ENCODE measurements at places on chromosomes 16 and 17.

GRCh38 chr16:1530883-1531637 is 2.4 kb upstream of the TMEM204 start:
- H3K4me1 ChIP-seq: peaks cover 38% of the 10 kb centered on the region
- peak overlapping the region; percentile 42 for H3K4me3 ChIP-seq
- peaks cover 12% of the 10 kb centered on the region for H3K36me3 ChIP-seq
- no peak for DNase-seq

DNA sequence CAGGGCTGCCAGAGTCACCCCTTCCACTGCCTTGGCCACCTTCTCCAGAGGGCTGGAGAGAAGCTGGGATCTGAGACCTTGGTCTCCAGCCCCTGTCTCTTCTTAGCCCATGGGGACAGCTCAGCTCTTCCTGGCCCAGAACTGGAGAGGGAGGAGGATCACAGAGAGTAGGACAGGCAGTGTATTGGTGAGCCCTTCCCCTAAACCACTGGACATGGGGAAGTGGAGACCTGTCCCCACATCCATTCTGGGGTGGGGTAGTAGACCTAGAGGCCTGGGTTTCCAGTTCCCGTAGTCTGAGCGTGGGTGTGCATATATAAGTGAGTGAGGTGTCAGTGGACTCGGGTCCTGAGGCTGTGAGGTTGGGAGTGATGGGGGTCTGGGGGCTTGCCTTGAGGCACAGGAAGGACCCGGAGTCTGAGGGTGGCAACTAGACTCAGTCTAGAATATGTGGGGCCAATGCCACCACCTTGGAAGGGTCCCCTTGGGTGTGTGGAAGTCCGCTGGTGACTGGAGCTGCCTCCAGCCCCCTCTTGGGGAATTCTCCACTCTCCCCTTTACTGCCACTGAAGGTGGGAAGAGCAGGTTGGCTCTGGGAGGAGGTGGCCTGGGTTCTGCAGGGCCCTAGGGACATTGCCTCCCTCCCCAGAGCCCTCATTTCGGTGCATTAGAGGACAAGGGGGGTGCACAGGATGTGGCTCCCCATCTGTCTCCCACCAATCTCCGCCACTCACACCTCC is 19.9 kb downstream of the GJD3 start:
- H3K4me3 ChIP-seq: peak overlapping the region; percentile 97
- peak overlapping the region; percentile 98 for H3K27ac ChIP-seq
- peaks cover 60% of the 10 kb centered on the region for H3K4me1 ChIP-seq
- peaks cover 22% of the 10 kb centered on the region for H3K27me3 ChIP-seq

DNA sequence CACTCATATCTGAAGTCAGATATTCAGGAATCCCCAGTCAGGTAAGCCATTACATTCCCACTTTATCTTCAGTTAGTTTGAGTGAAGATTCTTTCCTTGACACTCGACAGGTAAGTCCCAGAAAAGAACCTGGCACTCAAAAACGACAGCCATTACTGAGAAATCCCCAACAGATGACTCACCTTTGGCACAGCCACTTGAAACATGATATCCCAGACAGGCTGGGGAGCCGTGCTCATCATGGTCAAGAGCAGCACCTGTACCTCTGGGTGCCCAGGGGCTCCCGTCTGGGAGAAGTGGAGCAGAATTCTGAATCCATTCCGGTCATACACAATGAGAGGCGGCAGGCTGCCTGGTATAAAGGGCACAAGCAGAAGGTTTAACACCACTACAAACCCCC is 16.8 kb upstream of the COG7 start:
- no peak overlapping the region for H3K4me3 ChIP-seq
- no peak for DNase-seq
- peaks cover 27% of the 10 kb centered on the region for H3K36me3 ChIP-seq
- H3K4me1 ChIP-seq: no peaks in the 10 kb centered on the region
- no peaks in the 10 kb centered on the region for H3K27me3 ChIP-seq
- no peak overlapping the region for H3K27ac ChIP-seq

DNA sequence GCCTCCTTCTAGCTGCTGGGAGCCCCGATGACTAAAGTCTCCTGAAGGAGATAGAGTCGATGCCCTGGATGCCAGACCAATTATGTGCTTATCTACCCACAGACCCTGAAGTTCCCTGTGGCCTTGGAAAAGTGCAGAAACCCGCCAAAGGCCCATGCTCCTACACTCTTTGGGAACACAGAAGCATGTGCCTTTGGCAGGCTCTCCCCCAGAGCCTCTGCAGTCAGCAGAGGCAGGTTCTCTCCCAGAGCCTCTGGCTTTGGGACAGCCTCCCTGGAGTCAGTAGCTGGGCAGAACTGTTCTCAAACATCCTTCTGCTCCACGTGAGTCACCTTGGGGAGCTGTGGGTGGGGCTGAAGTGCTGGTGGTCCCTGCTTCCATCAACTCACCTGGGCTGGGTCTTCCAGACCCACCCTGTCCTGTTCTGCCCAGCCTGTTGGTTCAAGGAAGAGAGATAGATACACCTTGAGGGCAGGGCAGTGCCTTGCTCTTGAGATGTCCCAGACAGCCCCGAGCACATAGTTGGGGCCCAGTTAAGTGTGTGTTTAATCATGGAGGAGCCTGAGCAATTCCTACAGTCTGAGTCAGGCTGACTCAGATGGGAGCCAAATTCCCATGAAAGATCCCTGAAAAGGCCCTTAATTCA is 3.2 kb upstream of the CDK5RAP3 start:
- H3K27ac ChIP-seq: no peak overlapping the region
- no peak for DNase-seq
- H3K27me3 ChIP-seq: peaks cover 14% of the 10 kb centered on the region
- peaks cover 8% of the 10 kb centered on the region for H3K36me3 ChIP-seq
- H3K4me3 ChIP-seq: no peak overlapping the region
- peaks cover 15% of the 10 kb centered on the region for H3K4me1 ChIP-seq

GRCh38 chr17:40452921-40453378 is 9.7 kb downstream of the IGFBP4 start:
- H3K36me3 ChIP-seq: peaks cover 56% of the 10 kb centered on the region
- peak overlapping the region; percentile 69 for H3K4me3 ChIP-seq
- peaks cover 66% of the 10 kb centered on the region for H3K4me1 ChIP-seq
- H3K27ac ChIP-seq: no peak overlapping the region
- DNase-seq: no peak

DNA sequence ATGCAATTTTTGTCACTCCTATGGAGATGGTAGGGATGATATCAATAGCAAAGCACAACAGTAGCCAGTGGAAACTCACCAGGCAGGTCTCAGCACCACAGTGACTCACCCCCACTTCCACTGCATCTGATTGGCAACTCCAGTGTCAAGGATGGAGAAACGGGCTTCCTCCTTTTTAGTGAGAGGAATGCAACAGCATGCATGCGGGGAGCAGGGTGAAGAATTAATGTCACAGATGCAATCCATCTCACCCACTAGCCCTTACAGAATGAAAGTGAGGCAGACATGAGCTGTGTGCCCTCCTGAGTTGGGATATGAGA is 467.0 kb upstream of the C16orf82 start:
- peaks cover 7% of the 10 kb centered on the region for H3K36me3 ChIP-seq
- H3K27ac ChIP-seq: no peak overlapping the region
- DNase-seq: no peak
- no peaks in the 10 kb centered on the region for H3K4me1 ChIP-seq
- H3K4me3 ChIP-seq: no peak overlapping the region
- H3K27me3 ChIP-seq: peaks cover 4% of the 10 kb centered on the region

DNA sequence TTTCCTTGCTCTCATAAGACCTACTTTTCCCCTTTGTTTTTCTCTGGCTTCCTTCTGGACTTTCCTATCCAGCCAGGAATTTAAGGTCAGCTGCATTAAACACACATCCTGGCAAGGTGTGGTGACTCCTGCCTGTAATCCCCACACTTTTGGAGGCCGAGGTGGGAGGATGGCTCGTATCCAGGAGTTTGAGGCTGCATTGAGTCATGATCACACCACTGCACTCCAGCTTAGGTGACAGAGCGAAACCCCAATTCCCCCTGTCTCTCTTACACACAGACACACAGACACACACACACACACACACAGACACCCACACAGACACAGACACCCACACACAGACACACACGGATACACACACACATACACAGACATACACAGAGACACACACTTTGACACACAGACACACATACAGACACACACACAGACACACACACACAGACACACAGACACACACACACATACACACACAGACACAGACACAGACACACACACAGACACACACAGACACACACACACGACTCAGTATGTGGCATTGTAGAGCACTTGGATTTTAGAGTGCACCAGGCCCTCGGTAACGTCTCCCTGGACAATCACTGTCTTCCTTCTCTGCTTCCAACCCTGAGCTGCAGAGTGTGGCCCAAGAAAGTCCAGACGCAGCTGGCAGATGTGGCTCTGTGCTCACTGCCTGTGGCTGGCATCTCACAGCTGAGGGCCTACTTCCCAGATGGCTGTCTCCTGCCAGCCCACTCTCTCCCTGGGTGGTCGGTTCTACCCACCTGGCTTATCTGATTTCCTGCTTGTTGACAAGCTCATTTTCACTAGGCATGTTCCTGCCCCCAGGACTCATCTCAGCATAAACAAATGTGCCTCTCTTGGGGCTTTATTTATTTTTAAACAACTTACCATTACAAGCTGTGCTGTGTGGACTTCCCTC is 39.0 kb downstream of the NLRP1 start:
- peaks cover 2% of the 10 kb centered on the region for H3K4me1 ChIP-seq
- H3K27me3 ChIP-seq: peaks cover 15% of the 10 kb centered on the region
- no peak for DNase-seq
- peaks cover 9% of the 10 kb centered on the region for H3K36me3 ChIP-seq
- no peak overlapping the region for H3K27ac ChIP-seq

DNA sequence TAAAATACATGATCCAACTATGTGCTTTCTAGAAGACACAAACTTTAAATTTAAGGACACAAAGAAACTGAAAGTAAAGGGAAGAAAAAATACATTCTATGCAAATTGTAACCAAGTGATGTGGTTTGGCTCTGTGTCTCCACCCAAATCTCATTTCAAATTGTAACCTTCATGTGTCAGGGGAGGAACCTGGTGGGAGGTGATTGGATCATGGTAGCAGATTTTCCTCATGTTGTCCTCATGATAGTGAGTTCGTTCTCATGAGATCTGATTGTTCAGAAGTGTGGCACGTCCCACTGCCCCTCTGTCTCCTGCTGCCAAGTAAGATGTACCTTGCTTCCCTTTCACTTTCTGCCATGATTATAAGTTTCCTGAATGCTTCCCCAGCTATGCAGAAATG is 15.0 kb downstream of the OR1A1 start:
- H3K27ac ChIP-seq: no peak overlapping the region
- H3K4me3 ChIP-seq: no peak overlapping the region
- no peaks in the 10 kb centered on the region for H3K36me3 ChIP-seq
- H3K4me1 ChIP-seq: no peaks in the 10 kb centered on the region
- no peak for DNase-seq

- H3K36me3 ChIP-seq: no peaks in the 10 kb centered on the region
- DNase-seq: no peak
- no peak overlapping the region for H3K4me3 ChIP-seq
- no peaks in the 10 kb centered on the region for H3K27me3 ChIP-seq
- H3K27ac ChIP-seq: no peak overlapping the region
These were observed 4.4 kb upstream of the VAC14 start for GRCh38 chr16:70805380-70805779.

GRCh38 chr17:48123111-48123510 is 15.5 kb downstream of the SNX11 start:
- DNase-seq: no peak
- H3K4me3 ChIP-seq: no peak overlapping the region
- peaks cover 9% of the 10 kb centered on the region for H3K36me3 ChIP-seq
- peaks cover 2% of the 10 kb centered on the region for H3K27me3 ChIP-seq

DNA sequence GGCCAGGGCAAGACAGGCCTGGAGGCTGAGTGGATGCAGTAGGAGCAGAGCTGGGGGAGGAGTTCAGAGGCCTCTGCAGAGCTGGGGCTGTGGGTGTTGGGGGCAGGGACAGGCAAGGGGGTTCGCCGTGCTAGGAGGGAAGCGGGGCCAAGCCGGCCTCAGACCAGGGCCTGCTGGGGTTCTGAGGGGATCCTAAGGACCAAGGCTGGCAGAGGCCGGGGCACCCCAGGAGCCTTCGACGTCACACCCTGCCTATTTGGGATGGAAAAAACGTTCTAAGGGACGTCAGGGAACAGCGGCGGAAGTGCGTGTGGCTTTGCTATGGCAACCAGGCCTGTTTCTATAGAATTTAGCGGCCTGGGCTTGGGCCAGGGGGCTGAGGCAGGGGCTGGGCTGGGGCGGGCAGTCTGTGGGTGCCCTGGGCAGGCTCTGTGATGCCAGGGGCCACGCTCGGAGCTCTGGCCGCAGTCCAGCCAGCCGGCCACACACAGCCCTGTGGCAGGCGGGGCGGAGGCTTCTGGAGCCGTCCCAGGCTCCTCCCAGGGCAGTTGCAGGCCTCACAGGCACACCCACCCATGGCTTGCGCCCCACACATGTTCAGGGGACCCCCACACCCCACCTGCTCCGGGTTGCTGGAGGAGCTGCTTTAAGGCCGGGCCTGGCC is 3.7 kb downstream of the TRAF7 start:
- H3K27me3 ChIP-seq: peaks cover 23% of the 10 kb centered on the region
- peaks cover 9% of the 10 kb centered on the region for H3K36me3 ChIP-seq
- peak overlapping the region; percentile 88 for H3K27ac ChIP-seq
- H3K4me1 ChIP-seq: peaks cover 41% of the 10 kb centered on the region

DNA sequence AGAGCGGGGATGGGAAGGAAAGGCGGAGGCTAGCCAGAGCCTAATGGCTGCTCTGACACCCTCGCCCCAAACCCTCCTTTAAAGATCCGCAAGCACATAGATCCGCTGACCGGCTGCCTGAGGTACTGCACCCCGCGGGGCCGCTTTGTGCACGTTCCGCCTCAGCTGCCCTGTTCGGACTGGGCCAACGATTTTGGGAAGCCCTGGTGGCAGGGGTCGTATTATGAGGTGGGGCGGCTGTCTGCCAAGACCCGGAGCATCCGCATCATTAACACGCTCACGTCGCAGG is 663 bp downstream of the CYB5D1 start:
- peaks cover 11% of the 10 kb centered on the region for H3K27me3 ChIP-seq
- peak; percentile 65 for DNase-seq
- no peak overlapping the region for H3K27ac ChIP-seq

GRCh38 chr16:255183-255582 is 20.6 kb downstream of the RGS11 start:
- H3K27me3 ChIP-seq: peaks cover 6% of the 10 kb centered on the region
- H3K4me3 ChIP-seq: peak overlapping the region; percentile 59
- no peak overlapping the region for H3K27ac ChIP-seq

DNA sequence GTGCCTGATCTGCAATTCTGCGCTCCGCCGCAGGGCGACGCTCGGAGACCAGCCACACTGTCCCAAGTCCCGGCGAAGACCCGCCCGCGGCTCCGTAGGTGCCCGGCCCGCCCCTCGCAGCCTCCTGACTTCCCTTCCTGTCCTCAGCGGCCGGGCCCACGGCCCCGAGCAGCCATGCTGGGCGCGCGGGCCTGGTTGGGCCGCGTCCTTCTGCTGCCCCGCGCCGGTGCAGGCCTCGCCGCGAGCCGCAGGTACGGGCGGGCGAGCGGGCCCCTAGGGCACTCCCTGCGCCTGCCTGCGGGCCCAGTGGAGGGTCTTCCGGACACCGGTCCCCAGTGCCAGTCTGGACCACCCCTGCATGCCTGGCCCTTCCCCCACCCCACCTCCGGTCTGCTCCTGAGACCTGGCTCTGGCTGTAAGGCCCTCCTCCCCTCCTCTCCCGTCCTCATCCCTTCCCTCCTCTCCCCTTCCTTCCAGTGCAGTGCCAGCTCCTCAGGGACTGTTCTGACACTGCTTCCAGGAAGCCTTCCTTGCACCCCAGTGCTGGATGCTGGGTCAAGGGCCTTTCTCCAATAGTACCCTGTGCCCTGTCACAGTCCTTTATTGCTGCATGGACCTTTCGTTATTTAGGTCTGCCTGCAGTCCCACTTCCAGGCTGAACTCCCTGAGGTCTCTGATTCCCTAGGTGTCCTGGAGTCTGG is at the start of gene SPATA20:
SPATA20 (plus strand) TSS at position 140 of the 701 bp plus-strand sequence; CDS start at position 175, 35 bp downstream.
- H3K27me3 ChIP-seq: peaks cover 12% of the 10 kb centered on the region
- peaks cover 2% of the 10 kb centered on the region for H3K36me3 ChIP-seq
- H3K4me1 ChIP-seq: peaks cover 3% of the 10 kb centered on the region
- peak; percentile 92 for DNase-seq
- H3K4me3 ChIP-seq: peak within 1 kb of the TSS; percentile 74
